SHP77 (cell line): ENCODE measurements at places on chromosomes 5 and 9.

GRCh38 chr5:3377831-3378230 is 217.8 kb upstream of the IRX1 start:
- DNase-seq = no peak

GRCh38 chr5:106093134-106093533 is 1577.6 kb downstream of the EFNA5 start:
- no peak for DNase-seq

DNA sequence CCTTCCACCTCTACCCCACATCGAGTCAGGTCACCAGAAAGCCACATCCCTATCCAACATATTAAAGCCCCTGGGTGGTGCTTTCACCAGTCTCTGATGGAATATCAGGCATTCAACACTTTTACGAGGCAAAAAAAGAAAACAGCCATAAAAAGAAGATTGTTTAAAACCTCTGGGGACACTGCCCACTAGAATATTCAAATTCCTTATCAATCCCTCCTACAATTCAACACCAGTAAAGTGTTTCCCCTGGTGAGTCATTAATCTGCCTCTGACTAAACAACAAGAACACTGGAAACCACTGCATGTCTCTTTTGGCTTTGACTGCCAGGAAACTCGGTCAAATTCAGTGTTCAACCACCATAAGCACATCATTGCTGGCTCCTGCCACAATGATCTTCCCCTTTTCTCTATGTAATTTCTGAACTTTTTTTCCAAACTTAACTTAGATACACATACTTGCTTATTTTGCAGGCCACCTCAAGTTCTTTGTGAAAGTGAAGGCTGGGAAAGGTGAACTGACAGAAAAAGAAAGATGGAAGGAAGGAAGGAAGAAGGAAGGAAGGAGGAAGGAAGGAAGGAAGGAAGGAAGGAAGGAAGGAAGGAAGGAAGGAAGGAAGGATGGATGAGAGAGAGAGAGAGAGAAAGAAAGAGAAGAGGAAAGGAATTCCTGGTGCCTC is 105.3 kb downstream of the PAX5 start:
- DNase-seq = no peak

DNA sequence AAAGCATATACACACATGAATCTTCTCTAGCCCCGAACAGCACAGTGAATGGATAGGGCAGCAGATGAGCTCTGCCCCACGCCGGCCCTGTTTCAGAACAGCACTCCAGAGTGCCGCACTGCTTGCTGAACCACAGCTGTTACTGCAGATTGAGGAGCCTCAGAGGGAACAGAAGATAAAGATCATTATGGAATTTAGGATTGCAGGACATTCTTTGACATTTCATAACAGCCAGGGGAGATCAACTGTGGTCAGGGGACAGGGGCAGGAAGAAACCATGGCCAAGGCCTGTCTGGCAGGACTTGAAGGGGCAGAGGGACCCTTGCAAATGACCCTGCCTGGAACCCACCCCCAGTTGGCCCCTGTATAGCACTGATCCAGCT is 20.6 kb downstream of the IRF1 start:
- no peak for DNase-seq

GRCh38 chr5:124761010-124761409 is 14.6 kb upstream of the ZNF608 start:
- DNase-seq = peak; percentile 33

DNA sequence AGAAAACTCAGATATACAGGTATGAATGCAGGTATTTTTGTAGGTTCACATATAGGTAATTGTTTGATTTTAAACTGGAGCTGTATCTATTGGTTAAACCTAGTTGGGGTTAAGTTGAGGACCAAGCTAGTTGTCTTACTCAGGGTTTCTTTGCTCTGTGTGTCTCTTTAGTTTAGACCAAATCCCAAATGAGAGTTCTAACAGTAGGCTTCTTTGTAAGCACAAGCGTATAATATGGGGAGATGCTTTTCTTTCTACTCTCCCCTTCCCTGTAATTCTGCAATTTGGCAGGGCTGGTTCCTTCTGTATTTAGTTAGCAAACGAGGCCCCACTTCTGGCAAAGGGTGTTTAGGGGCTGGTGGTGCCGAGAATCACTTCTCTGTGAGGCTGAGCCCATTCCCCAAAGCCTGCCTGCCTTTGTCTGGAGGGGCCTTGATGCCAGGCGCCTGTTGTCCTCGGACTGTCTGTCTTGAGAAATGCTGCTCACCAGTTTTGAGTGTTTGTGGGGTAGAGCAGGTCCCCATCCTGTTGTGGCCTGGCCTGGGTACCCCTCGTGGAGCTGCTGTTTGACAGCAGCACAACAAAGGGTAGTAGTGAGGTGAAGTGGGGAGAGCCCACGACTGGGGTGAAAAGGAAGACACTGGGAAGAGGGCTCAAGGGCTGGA is 259.3 kb downstream of the FANCC start:
- no peak for DNase-seq

DNA sequence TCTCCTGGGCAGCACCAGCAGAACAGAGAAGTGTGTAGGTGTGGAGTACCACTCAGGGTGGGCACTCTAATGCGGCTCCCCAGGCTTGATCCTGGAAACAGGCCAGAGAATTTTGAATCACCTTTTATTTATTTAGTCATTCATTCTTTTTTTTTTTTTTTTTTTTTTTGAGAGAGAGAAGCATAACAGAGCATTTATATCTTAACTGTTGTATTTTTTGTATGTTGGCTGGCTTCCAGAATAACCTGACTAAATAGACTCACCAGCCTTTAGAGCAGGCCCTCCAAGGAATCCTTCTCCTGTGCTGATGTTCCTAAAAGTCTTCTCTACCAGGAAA is 153.4 kb downstream of the PIK3R1 start:
- no peak for DNase-seq

- DNase-seq = no peak
Observed at GRCh38 chr9:15401266-15401665, 21.4 kb upstream of the SNAPC3 start.

- DNase-seq = no peak
Observed at GRCh38 chr5:14109041-14109747, 33.9 kb upstream of the TRIO start.

GRCh38 chr5:57338068-57338867 is 144.3 kb downstream of the ACTBL2 start:
- peak; percentile 36 for DNase-seq

DNA sequence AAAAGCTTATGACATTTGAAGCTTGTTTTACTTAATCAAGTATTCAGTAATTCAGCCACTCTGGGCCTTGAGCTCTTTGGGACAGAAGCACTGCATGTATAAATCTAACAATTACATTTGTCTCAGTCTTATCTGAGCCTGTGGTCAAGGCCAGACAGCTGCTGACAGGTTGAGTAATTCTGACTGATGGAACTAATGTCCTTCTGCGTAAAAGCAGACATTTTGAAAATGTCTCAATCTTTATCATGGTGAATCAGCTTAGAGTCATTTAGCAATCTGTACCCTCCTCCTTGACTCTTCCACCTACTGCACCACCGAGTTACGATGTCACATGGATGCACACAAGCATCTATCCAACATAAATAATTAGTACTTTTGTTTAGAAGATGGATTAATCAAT is 400.0 kb downstream of the ARRDC3 start:
- DNase-seq = no peak

DNA sequence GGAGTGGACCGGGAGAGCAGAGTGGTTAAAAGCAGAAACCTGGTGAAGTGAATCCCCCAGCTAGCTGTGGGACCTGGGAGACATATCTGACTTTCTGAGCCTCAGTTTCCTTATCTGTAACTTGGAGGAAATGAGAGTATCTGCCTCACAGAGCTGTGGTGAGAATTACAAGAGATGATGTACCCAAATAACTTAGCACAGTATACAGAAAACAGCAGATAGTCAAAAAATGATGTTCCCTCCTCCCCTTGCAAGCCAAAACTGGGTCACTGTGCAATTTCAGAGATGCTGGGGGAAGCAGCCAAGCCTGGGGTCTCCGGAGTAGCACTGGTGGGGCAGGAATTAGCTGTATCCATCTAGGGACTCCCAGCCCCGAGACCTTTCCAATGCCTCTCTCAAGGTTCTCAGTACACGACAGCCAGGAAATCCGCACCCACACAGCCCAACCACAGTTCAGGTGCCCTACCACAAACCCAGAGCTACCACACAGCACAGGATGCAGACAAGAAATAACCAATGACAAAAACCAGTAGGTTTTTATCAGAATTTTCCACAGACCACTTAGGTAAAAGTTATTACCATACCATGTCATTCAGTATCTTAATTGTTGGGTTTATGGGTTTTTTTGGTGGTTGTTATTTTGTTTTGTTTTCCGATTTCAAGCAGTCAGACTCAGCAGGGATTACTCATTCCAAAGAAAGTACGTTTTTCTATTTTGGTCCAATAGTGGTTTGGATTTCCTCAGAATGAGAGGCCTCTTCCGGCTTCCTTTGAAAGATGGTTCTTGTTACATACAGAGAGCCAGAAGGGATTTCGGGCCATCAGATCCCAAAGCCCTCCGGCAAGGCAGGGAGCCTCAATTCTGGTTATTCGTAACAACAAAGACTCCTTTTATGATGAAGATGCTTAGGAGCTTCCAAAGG is 4.9 kb upstream of the HRH2 start:
- no peak for DNase-seq
